Right cardiac atrium (tissue), 5 donors: ENCODE measurements at places on chromosomes 5 and 9. TPM values are rescaled to one million over a fixed set of nuclear protein-coding genes. Genes with fewer than 3 reads are reported as not detected.

The FAXDC2 gene
- 30.8 TPM for total RNA-seq

The PCDHGA2 gene
- 7.1 TPM for total RNA-seq

The GCNT4 gene
- total RNA-seq: 0.26 TPM

The WHRN gene
- total RNA-seq: 15.0 TPM

The LCN12 gene
- 21.2 TPM for total RNA-seq

The MSX2 gene
- 2.6 TPM for total RNA-seq

The EDIL3 gene
- 6.8 TPM for total RNA-seq

The LCN10 gene
- total RNA-seq: 14.1 TPM

The CXCL14 gene
- total RNA-seq: 0.85 TPM

The FCN1 gene
- 2.5 TPM for total RNA-seq

The LRRC8A gene
- 24.6 TPM for total RNA-seq

The ADAMTS19 gene
- total RNA-seq: 1.1 TPM

The WDR38 gene
- not detected for total RNA-seq

The PRKACG gene
- not detected for total RNA-seq

The PTGES2 gene
- 128 TPM for total RNA-seq

The LEAP2 gene
- 1.9 TPM for total RNA-seq

The STPG3 gene
- total RNA-seq: 0.31 TPM

The NR4A3 gene
- total RNA-seq: 98.5 TPM

The SHB gene
- 38.9 TPM for total RNA-seq

The OR2Y1 gene
- total RNA-seq: not detected

The CCNJL gene
- 8.6 TPM for total RNA-seq

The MAPK9 gene
- 47.1 TPM for total RNA-seq
